ENCODE measurements at places on chromosomes 6 and 20.

DNA sequence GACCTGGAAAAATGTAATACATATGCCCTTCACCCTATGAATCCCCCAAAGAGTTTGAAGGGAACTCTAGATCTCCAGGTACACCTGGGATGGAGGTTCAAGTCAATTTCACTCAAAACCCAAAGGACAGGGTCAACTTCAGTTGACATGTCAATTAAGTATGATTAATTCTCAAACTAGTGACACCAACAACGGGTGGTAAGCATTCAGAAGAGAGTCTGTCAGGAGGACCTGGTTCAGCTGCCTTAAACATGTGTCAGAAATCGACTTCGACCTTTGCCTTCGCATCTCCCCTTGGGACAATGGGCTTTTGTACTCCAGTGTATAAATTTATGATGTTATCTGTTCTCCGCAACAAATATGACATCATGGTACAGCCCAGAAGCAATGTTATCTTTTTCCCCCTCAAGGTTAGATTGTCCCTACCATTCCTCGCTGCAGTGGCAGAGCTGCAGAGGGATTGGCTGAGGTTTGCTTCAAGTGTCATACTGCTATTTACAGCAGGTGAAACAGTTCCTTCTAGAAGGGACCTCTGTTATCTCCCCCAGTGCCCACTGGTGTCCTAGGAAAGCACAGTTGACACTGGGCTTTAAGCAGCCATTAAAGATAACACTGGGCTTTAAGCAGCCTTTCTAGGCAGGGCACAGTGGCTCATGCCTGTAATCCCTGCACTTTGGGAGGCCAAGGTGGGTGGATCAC is 94.7 kb upstream of the SNX9 start:
- no peak for DNase-seq

DNA sequence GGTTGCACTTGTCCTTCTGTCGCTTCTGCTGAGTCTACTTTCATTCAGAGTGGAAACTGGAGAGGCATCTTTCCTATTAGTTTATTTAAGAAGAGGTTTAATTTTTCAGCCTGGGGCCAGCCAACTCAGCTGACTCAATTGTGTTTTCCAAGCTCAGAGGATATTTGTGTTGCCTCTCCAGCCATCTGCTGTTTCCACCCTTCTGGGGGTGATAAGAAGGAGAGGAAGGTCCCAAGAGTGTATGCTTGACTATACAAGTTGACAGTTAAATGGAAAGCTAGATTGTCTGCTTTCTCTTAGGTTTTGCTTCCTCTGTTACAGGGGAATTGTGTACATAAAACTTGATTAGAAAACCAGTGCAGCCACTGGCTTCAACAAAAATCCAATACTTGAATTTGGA is 3.0 kb downstream of the PSMF1 start:
- no peak for DNase-seq

DNA sequence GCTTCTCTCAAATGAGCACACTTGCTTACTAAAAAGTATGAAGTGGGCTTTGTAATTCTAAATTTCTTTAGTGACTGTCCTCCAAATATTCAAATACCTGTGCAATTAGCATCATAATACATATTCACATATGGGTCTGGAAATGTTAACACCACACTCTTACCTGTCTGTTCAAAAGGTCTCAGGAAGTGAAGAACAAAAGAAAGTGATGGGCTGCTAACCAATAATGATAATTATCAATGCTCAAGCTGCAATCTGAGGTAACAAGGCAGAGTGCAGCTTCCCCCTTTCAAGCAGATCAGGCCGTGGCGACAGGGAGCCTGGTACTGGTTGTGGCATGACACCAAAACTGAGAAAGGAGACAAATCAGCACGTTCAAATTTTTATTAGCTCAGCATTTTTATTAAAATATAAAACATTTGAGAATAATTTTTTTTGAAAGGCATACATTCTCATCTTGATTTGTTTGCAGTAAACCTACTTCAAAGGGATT is 1044.7 kb upstream of the EPHA7 start:
- DNase-seq: no peak

- DNase-seq: no peak
Observed at GRCh38 chr6:3337521-3338350, 79.0 kb downstream of the PSMG4 start.

GRCh38 chr6:32096394-32097258 is 12.5 kb downstream of the TNXB start:
- DNase-seq: no peak

- DNase-seq: no peak
Observed at GRCh38 chr20:55322745-55323144, 682.6 kb downstream of the CBLN4 start.

- peak; percentile 54 for DNase-seq
Observed at GRCh38 chr6:2744209-2744771, 6.4 kb downstream of the MYLK4 start.

Measured in C1 segment of cervical spinal cord (tissue), 14 donors.